Activated CD4-positive, CD25-positive, alpha-beta regulatory T cell treated with anti-CD3 and anti-CD28 coated beads, Interleukin-2, amount 50 U/mL, for 16 hours (primary cell): ENCODE measurements at places on chromosomes 2 and 18.

DNA sequence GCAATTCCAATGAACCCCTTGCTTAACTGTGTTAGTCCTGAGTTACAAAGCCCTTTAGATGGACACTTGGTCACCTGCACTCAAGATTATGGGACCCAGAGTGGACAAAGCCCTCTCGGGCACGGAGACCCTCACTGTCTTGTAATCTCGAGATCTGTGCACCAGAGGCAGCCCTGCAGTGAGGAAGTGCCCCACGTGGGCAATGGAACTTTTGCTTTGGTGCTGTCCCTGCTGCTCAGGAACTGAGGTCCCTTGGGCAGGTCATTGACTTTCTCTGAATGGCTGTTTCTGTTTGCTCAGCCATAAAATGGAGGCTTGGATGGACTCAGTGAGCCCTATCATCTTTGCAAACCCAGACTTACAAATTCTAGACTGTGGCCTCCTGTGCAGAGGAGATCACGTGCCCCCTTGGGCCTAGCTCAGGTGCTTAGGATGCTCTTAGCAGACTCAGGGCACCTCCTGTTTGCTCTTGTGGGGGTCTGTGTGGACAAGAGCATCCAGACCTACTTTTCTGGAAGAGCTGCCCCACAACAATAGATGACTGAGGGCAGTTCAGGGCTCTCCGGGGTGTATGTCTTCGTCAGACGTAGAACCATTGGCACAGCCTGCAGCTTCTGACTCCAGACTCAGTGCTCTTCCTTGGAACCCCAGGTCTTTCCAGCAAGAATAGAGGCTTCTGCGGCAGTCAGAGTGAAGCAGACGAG lies 94.5 kb upstream of the HS6ST1 start:
- no peak for DNase-seq

DNA sequence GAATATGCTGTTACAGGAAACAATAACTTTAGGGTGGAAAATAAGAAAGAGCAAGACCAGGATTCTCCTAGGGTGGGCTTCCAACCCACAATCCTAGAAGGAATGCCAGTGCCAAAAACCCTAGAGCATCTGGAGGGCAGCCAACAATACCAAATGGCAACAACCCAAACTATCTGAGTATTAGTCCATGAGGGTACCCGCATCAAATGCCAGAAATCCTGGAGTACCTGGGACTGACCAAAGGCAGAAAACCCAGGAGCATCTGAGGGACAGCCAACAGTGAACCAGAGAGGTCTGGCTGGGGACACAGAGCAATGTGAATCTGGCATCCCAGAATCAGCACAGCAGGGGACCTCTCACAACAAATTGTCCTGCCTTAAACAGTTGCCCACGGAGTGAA lies 126.3 kb downstream of the SCG2 start:
- no peak for DNase-seq

DNA sequence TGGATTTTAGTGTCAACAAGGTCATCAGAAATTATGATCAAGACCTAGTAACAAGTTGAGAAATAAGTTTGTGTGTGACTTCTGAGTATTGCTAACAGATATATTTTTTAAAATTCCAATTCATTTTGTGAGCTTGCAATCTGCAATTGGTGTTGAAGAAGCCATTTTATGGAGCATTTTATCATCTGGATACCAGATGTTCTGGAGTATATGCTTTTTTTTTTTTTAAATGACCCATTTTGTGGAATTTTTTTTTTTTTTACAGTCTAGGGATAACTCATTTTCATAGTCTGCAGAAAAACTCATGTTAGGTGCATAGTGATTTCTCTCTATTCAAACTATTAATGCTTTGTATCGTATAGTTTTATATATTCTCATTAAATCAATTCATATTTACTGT lies 12.6 kb downstream of the QPCT start:
- DNase-seq = no peak

GRCh38 chr2:3491716-3492474 lies 27.4 kb downstream of the ADI1 start:
- DNase-seq = no peak

GRCh38 chr2:39437522-39438296 lies 624 bp upstream of the MAP4K3 start:
- peak; percentile 17 for DNase-seq

DNA sequence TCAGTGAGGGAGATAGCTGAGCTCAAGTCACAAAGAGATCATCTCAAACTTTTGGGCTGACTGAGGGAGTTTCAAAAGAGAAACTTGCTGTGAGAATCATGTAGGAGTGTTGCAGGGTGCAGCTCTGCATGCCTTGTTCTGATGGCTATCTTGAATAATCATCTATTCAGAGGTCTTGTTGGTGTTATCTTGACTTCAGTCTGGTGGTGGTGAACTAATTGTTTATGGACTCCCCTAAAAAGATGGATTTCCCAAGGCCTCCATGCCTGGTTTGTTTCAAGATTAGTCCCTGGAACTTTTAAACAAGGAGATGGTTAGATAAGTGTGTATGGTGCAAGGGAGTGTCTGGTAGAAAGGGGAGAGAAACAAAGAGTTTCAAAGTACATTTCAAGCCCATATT lies 29.8 kb downstream of the SLC39A6 start:
- no peak for DNase-seq

GRCh38 chr2:239291475-239292350 lies 109.1 kb downstream of the HDAC4 start:
- no peak for DNase-seq

- no peak for DNase-seq
Observed at GRCh38 chr2:120189189-120189588, 34.0 kb downstream of the TMEM185B start.

DNA sequence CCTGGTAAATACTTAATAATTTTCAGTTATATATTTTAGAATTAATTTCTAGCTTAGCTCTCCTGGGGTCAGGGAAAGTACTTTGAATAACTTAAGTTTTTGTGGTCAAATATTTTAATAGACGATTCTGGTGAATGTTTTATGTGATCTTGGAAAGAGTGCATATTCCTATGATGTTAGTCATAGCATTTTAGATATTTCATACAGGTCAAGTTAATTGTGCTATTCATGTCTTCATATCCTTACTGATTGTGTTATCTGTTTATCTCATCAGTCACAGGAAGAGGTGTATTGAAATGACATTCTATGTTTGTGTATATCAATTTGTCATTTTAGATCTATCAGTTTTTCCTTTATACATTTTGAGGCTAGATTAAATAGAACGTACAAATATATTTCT lies 576.2 kb downstream of the CPS1 start:
- DNase-seq = no peak

GRCh38 chr2:44817256-44817655 lies 124.2 kb upstream of the SIX3 start:
- DNase-seq = no peak

- no peak for DNase-seq
Observed at GRCh38 chr2:103785432-103785831, 1023.6 kb downstream of the TMEM182 start.

DNA sequence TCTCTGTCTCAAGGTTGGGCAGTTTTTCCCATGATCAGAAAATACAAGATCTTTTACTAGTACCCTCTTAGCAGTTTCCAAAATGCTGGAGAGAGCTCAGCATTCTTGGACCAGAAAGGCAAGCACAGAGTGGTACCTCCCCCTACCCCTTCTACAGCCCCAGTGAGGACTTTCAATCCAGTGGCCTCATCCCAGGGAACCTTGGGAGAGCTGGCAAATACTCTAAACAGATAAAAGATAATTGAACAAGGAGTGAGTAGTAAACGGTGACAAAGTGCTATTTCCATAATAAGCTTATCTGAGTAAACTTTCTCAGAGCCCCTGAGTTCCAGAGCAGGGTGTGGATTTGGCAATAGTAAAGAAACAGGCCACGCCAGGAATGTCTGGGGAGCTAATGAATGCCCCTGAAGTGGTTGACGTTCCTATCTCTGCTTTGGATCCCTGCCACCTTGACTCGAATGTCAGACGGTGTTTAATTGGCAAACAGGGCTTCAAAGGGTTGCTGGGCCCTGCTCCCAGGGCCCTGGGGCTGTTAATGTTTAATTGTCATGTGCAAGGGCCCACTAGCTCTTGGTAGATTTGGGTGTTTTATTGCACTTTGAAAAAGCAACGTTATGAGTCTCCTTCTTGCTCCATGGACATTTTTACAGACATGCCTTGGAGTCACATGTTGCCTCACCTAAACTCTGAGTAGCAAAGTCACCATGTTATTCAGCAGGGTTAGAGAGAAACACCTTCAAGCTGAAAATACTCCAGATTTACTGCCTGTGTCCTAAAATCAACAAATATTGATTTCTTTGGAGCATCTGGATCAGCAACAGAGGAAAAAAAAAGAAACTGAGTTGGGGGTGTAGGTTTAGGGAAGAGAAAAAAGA lies 239.9 kb downstream of the CYRIA start:
- no peak for DNase-seq

DNA sequence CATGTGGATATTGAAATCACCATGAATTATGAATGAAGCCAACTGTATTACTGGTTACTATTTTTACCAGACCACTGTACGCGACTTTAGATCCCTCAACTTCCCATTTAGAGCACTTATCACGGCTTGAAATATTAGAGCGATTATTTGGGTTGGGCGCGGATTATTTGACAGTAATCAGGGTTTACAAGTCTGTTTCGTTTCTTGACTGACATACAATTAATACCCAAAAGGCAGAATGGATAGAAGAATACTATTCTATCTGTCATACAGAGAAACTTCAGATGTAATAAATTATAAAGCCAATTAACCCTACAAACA lies 496 bp upstream of the NAPG start:
- DNase-seq = no peak

- no peak for DNase-seq
Observed at GRCh38 chr2:141736466-141736865, 394.4 kb downstream of the LRP1B start.

DNA sequence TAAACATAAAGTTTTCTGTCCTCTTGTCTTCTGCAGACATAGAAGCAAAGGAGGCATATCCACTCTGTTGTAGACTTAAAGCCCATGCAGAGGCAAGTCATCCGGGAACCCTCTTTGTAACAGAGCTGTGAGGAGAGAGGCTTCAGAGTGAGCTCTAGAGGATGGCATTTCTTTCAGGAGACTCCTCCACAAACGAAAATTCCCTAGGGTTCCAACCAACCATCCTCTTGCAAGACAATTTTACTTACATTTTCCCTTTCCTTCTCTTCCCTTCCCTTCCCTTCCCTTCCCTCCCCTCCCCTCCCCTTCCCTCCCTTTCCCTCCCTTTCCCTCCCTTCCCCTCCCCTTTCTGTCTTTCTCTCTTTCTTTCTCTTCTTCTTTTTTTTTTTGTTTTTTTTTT lies 446.3 kb upstream of the MAP2 start:
- no peak for DNase-seq

DNA sequence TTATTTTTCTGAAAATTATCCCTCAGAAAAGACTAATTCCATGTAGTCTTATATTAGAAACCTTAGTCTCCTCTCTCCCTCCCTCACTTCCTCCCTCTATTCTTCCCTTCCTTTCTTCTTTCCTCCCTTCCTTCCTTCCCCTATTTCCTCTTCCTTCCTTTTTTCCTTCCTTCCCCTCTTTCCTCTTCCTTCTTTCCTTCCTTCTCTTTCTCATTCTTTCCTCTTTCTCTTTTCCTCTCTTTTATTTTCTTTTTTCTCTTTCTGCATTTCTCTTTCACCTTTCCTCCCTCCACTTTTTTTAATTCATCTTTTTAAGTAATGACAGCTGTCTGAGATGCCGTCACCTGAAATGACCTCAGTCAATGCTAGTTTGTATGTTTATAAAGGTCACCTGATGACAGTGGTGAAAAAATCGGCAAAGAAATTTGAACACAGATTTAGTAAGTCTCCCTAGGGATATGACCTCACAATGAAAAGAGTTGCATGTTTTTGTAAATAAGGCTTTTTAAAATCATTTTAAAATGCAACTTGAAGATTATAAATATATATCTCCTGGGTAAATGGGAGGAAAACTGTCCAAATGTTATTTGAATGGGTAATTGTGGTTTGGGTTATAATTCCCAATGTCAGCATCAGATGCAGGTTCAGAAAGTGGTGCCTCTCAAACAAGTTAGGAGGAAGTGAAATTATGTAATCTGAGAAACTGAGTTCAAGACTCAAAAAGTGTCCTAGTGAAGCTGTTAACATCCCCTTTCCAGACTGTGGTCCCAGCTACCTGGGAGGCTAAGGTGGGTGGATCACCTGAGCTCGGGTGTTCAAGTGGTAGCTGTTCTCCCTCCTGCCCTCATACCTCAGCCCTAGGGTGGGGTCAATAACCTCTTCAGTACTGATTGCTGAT lies 90.3 kb upstream of the ST3GAL5 start:
- DNase-seq = no peak

GRCh38 chr2:164992818-164993217 lies 37.5 kb upstream of the SLC38A11 start:
- DNase-seq = peak; percentile 7

- no peak for DNase-seq
Observed at GRCh38 chr2:195596840-195597239, 60.2 kb upstream of the SLC39A10 start.

DNA sequence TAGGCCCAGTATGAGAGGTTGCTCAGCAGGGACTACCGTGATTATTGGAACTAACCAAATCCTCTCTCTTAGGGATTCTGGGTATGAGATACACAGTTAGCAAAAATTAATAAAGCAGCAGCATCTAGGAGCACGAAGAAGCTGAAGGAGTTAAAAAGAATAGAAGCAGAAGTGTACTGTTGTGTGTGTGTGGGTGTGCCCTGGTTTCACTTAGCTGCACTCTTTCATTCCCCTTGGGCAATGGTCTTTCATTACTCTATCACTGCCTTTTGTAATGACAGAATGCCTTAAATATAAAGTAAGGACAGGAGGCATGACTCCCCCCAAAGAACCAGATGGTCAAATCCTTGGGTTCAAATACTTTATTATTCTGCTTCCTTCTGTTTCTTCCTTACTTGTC lies 115.9 kb upstream of the CD302 start:
- DNase-seq = no peak

GRCh38 chr2:217826520-217826919 lies 176.3 kb downstream of the TNS1 start:
- DNase-seq = no peak

GRCh38 chr2:220393711-220394110 lies 766.3 kb downstream of the SLC4A3 start:
- no peak for DNase-seq

DNA sequence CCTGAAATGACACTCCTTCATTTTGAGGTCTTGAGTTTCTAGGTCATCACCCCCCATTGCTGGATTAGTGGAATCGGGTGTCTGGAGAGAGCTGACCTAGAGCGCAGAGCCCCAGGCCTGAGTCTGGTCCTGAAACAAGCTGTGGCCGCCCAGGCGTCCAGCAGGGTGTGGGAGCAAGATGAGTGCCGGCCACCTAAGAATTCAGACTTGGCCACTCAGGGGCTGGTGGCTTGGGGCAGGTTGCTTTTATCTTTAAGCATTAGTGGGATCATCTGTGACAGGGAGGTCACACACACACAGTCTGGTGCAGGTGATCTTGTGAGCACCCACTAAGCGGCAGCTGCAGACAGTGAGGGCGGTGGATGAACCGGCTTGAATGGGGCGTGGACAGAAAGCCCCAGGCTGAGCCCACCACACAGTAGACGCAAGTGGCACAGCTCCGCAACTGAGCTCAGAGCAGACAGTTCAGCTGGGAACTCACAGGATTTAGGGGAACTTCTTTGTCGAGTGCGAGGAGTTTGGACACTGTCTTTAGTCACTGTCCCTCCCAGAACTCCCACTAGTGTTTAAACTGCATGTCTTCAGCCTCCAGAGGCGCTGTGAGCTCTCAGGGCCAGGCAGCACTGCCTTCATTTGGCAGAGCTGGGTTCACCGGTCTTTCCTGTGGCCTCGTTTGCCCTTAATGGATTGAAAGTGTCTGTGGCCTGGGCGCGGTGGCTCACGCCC lies 21.5 kb downstream of the ITGB1BP1 start:
- DNase-seq = no peak
